Skin of body (tissue), 3 donors: ENCODE measurements at places on chromosomes 16 and 17.

GRCh38 chr16:85104147-85104546, 8.1 kb downstream of the CIBAR2 start:
- no peak for DNase-seq

GRCh38 chr16:22192261-22193062, 13.6 kb upstream of the EEF2K start:
- peak; percentile 93 for DNase-seq

DNA sequence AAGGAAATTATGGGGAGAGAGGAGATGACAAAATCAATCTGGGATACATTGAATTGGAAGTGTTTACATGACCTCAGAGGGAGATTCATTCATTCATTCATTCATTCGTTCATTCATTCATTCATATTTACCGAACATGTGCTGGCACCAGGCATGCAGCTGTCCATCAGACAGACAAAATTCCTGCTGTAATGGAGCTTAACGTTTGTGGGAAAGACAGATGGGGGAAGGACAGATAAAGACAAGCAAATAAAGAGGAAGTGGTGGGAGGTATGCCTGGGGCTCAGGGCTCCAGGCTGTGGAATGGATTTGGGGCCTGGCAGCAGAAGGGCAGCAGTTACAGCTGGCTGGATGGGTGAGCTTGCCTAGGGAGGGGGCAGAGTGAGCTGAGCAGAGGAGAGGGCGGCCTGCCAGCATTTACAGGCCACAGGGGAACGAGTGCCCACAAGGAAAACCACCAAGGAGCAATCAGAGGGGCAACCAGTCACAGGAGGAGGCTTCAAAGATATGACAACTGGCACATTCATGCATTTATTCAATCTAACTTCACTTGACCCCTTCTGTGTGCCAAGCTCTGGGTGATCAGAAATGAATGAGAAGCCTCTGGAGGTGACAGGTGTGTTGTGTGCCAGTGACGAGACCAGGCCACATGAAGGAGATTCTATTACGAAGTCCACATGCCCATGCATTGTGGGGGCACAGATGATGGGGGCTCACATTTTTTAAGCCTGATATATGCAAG, 48.5 kb downstream of the ARHGAP27 start:
- DNase-seq = no peak

DNA sequence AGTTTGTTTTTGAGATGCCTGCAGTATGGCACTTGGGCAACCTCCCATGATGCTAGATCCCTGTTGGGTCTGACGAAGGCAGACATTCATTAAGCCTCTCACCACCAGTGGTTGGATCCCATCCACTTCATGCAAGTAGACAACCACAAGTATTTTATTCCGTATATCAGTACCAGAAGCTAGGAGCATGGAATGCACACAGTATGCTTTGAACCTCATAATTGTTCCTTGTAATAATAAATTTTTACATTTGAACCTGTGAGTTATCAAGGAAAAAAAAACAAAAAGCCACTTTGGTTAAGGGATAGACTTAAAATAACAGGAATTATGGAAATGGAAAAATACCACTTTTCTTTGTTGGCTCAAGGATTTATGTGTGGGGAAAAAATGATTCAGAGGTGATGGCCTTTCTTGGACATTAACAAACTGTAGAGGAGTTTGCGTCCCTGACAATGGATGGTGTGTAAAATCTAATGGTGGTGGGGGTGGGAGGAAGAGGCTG, 107.1 kb upstream of the KCNJ16 start:
- no peak for DNase-seq

DNA sequence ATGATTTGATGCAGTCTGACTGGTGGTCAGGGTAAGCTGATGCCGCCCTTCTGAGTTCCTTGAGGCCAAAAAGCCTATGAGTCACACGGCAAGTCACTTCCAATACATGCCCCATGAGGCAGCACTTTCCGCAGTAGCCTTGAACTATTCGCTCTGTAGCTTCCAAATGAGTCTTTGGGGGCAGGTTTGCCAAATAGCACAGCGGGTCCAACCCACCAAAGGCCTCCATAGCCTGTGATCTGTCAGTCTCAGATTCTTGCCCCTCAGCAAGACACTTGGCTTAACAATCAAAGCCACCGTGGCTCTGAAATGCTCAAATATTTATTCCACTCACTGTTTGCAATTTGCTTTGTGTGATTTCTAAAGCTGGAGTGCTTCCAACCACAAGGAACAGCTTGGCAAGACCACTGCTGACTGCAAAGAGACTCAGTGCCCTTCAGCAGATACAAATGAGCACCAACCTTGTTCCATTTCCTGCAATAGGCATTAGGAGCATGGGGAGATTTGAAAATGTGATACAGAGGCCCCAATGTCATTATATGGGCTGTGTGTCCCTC, 45.4 kb downstream of the CLEC19A start:
- DNase-seq = no peak

DNA sequence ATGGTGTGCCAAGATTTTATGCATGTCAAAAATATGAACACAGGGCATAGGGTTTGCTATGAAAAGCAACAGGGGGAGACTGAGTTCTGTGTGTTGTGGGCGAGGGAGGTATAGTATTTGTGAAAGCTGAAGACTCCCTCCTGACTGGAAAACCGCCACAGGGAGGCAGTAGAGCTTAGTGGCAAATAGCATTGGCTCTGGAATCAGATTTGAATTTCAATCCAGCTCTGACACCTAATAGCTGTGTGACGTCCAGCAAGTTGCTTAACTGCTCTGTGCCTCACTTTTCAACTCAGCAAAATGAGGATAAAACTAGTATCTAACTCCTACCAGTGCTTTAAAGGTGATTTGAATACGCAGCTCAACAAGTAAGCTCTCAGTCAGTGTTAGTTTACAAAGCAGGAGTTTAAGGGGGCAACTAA, 22.0 kb downstream of the KPNA2 start:
- DNase-seq = peak; percentile 5

DNA sequence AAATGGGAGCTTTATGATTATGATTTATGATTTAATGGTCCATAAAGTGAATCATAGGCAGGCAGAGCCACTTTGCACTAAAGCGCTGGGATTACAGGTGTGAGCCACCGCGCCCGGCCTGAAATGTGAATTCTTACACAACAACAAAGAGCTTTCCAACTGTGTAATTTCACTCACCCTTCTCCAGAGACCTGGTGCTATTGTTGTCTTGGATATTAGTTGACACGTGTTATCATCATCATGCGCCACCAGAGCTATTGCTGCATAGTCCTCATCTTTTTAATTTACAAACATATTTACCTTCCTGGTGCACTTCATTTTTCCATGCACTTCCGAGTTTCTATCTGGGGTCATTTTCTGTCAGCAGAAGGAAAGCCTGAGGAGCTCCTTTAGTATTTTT, 4.8 kb upstream of the UTS2R start:
- DNase-seq = no peak

- no peak for DNase-seq
Observed at GRCh38 chr17:51853857-51854256, 304.7 kb downstream of the CA10 start.

- DNase-seq = no peak
Observed at GRCh38 chr16:8751481-8752311, 45.7 kb downstream of the TMEM186 start.

GRCh38 chr16:47574091-47575054, 113.2 kb downstream of the PHKB start:
- DNase-seq = no peak

DNA sequence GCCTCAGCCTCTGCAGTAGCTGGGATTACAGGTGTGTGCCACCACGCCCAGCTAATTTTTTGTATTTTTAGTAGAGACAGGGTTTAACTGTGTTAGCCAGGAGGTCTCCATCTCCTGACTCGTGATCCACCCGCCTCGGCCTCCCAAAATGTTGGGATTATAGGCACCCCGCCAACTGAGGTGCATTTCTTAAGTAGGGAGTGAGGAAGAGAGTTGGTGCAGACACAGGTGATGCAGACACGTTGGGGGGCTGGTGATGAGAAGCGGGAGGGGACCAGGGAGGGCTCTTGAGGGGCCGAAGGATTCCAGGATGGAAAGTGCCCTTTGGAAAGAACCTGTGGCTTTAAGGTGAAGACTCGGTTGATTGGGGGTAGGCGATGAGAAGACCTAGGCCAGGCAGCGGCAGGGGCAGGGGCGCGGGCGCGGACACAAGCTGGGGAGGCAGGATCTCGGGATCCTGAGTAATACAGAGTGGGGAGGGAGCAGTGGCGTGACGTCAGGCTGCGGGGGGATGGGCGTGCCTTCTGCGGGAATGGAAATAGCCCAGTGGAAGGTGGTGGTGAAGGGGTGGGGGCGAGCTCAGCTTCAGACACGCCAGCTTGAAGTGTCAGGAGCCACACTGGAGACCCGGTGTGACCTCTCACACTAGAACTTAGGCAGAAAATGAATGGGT, 2.5 kb upstream of the ATP6V0C start:
- no peak for DNase-seq

DNA sequence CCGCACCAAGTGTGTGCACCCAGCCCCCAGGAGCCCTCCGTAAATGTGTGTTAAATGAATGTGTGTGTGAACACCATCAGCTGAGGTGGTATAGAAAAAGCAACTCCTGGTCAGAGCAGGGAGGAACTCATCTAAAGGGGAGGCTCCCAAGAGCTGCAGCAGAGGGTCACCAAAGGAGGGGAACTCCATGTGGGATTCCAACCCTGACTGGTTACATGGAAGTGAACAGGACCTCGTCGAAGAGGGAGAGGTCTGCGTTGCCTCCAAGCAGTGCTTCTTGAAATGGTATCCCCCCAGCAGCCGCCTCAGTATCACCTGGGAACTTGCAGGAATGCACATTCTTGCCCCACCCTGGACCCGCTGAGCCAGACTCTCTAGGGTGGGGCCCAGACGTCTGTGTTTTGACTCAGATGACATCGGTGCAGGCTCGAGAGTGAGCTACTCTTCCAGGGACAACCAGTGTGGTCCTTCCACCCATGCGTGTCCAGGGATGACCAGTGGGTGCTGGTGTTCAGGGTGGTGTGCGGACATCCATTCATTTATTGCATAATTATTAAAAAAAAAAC, 30.8 kb downstream of the ADCY9 start:
- DNase-seq = no peak

- no peak for DNase-seq
Observed at GRCh38 chr17:3959921-3960601, 4.2 kb downstream of the ATP2A3 start.

DNA sequence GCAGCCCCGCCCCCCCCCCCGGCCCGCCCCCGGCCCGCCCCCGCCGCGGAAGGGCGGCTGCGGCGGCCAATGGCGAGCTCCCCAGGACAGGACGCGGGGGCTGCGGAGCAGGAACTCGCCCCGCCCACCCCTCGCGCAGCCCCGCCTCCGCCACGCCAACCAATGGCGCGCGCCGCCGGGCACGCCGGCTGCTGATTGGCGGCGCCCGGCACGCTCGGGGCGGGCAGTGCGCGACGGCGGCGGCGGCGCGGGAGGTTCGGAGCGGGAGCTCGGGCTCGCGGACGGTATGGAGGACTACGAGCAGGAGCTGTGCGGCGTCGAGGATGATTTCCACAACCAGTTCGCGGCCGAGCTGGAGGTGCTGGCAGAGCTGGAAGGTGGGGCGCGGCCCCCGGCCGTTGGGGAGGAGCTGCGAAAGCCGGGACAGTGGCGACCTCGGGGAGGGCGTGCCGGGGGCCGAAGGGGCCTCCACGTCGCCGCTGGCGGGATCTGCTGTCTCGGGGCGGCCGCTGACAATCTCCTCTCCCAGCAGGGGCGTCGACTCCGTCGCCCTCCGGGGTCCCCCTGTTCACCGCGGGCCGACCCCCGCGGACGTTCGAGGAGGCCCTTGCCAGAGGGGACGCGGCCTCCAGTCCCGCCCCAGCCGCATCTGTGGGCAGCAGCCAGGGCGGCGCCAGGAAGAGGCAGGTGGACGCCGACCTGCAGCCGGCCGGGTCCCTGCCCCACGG, at the start of gene CHTF18:
CHTF18 (plus strand) TSS at position 222 of the 728 bp plus-strand sequence; CDS start at position 287, 65 bp downstream.
- peak; percentile 86 for DNase-seq

DNA sequence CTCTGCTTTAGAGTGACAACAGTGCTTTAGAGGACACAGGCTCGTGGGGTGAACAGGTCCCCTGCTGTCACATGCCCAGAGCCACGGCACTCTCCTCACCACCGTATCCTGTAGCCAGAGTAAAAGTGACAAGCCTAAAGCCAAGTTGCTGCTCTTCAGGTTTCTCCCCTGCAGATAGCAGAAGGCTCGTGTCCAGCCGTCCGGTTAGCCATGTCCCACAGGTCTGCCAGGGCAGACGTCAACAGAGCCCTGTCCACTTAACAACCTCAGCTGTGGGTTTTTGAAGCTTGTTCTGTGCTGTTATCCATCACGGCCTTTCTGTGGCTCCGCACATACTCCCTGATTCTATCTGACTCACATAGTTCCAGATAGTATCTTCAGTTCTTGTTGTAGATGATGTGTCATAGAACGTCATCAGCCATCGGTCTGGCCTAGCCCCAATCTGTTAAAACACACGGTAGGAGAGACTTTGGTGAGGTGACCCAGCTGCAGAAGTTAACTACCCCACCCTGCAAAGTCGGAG, 100.7 kb downstream of the SOCS1 start:
- DNase-seq = no peak

DNA sequence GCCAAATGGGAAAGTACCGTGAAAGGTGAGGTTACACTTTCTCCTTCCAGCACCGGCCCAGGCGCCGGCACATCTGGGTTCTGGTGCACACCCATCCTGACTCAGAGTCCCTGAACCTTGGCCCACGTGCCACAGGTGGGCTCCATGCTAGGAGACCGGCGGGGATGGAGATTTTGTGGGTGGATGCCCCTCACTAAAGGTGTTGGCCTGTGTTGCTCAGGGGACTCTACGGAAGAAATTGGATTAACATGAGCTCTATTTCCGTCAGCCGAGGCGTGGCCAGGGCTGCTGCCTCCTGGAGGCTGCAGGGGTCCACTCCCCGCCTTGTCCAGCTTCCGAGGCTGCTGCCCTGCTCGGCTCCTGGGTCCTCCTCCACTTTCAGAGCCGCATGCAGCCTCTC, 30.8 kb downstream of the FBXO31 start:
- DNase-seq = no peak

GRCh38 chr16:27522173-27522707, 27.5 kb downstream of the GTF3C1 start:
- DNase-seq = no peak

DNA sequence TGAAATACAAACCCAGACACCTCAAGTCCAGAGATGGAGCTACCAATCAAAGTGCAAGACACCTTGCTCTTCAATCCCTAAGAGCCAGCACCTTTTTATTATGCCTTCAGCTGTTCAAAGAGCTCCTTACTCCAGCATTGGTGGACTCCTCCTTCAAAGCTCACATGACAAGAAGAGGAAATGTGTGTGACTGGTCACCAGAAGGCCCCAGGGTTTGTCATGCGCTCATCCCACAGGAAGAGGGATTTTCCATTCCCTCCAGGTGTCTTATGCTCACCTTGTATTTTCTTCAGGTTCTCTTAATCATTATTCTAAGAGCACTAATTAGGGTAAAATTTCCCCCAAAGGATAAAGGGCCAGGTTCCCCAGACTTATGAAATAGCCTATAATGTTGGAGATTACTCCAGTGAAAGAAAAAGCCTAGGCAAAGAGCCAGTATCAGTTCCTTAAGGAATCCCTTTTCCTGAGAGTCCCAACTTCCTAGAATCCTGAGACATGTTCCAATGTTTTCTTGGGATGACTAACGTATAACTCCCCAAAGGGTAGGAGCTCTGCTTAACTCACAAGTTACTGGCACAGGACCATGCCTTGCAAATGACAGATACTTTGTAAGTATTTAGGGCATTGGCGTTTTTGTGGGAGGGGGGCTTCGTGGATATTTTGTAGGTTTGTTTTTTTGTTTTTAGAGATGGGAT, 56.9 kb upstream of the SOX9 start:
- no peak for DNase-seq
